ENCODE measurements at places on chromosomes 2 and 18.
A peak's percentile ranks its signal among the peaks of the same experiment; 100 is the strongest.

DNA sequence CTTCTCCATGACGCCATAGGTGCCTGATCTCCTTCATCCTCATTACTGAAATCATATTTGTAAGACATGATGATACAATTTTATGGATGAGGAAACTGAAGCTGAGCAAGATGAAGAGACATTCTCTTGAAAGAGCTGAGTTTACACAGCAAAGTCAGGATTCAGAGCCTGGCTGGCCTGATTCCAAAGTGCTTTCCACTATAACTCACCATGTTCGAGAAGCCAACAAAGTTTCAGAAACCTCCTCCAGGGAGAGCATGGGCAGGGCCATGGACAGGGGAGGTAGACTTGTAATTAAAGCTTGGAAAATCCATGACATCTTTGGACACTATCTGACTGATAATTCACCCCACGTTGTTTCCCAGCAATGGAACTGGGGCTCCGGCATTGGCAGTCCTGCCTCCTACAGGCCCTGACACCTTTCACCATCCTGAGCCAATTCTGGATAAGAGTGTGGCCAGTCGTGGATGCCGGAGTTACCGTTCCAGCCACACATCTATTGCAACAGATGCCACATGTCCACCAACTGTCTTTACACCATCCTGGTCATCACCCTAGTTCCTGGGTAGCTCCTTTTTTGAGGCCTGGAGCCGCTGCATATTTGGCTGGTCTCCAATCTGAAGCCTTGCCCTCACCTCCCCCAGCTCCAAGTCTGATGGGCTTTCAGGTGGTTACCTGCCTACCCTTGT lies 85.0 kb upstream of the PPP1CB start:
- no peak for DNase-seq

- peak; percentile 20 for DNase-seq
These were observed 80.9 kb downstream of the NABP1 start for GRCh38 chr2:191758518-191759507.

- DNase-seq, result peak; percentile 76
These were observed 8.4 kb downstream of the NCAPH start for GRCh38 chr2:96344011-96344410.

GRCh38 chr2:113886479-113887008 lies 3.3 kb upstream of the ACTR3 start:
- DNase-seq, result peak; percentile 78

DNA sequence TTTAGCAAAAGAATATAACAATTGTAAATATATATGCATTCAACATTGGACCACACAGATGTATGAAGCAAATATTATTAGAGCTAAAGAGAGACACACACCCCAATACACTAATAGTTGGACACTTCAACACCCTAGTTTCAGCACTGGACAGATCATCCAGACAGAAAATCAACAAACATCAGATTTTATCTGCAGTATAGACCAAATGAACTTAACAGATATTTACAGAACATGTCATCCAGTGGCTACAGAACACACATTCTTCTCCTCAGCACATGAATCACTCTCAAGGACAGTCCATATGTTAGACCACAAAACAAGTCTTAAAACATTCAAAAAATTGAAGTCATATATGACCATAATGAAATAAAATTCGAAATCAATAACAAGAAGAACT lies 22.1 kb upstream of the EVA1A start:
- DNase-seq, result no peak

DNA sequence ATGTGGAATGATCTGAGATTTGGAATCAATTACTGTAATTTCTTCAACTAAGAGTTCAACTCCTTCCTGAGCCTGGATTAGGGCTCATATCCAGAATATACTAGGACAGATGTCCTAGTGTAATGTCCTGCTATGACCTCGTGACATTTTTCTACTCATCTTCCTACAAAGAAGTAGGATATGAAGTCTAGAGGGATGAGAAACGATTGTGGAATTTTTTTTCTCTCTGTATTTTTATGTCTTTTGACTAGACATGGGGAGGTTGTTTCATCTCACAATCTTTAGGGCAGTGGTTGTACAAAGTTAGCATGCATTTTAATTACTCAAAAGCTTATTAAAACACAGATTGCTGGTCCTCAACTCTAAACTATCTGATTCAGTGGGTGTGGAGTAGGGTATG lies 203.0 kb downstream of the PARD3B start:
- DNase-seq, result no peak

DNA sequence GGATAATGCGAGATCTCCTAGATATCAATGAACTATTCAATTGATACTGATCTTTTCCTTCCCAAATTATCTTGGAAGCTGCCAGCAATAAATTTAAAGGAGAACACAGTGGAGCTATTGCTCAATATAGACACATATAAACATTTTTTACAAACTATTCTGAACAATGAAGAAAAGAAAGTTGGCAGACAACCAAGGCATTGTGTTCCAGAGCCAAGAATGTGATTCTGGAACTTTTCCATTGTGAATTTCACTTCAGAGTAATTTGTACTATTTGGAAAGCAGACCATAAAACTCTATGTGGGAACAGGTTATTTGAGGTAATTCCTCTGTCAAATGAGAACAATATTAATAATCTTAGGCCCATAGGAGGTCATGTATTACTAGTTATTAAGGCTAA lies 588.2 kb downstream of the IRS1 start:
- DNase-seq, result no peak

DNA sequence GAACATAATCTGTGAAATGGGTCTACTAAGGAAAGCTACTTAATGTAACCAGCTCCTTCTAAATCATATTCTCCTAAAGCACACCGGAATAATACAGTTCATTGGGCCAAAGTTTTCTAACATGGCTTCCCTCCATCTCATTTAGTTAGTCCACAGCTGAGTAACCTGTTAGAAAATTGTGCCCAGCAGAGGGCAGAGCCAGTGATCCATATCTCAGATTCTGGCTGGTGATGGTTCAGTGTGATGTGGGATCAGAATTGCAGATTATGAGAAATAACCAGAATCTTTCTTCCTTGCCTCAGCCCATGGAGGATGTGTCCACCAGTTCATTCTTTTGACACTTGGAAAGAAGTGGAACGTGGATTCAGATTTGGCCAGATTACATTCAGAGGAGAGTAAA lies 9.4 kb upstream of the CTLA4 start:
- DNase-seq, result no peak

- DNase-seq, result no peak
These were observed 44.5 kb downstream of the LDLRAD4 start for GRCh38 chr18:13262839-13263691.

DNA sequence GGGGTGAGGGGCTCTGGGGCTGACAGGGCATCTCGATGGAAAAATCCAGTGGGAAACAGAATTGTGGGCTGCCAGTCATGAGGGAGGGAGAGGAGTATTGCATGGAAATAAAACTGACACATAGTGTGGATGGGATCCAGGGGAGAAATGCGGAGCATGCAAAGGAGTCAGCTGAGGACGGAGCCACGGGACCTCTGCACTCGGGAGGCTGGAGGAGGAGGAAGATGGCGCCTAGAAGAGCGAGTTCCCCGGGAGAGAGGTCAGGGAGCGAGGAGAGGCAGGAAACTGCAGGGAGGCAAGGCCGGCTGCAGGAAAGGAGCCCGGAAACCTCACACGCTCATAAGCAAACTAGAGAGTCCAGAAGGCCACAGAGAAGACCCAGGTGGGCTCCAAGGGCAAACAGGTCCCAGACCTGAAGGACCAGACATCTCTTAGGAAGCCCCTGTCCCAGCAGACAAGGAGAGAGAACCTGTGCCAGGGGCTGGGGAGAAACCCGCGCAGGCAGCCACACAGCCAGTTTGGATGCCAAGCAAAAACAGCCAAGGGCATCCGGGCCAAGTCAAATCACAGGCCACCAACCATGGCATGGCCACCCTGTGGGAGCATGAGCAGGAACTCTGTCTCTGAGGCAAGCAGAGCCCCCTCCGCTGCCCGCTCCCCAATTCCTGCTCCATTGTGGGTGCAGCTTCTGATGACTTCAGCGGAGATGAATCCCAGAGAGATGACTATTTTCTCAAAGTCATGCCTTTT lies 218.8 kb upstream of the ID2 start:
- DNase-seq, result no peak

- DNase-seq, result no peak
These were observed 51.6 kb upstream of the NCOA1 start for GRCh38 chr2:24439280-24439970.

DNA sequence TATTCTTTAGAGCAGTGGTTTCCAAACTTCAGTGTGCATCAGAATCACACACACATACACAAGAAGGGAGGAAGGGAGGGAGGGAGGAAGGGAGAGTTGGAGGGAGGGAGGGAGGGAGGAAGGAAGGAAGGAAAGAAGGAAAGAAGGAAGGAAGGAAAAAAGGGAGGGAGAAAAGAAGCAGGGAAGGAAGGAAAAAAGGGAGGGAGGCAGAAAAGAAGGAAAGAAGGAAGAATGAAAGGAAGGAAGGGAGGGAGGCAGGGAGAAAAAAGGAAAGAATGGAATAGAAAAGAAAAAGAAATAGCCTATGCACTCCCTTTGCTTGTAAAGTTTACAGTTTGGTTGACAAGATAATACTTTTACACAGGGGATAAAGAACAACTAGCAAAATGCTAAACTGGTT lies 96.3 kb upstream of the BCL11A start:
- DNase-seq, result no peak

- no peak for DNase-seq
These were observed 122.7 kb downstream of the EPHA4 start for GRCh38 chr2:221449406-221449805.

GRCh38 chr2:110796716-110797301 lies 64.4 kb downstream of the ACOXL start:
- no peak for DNase-seq
